Coronary artery (tissue), 2 donors: ENCODE measurements at places on chromosomes 11 and 22.

DNA sequence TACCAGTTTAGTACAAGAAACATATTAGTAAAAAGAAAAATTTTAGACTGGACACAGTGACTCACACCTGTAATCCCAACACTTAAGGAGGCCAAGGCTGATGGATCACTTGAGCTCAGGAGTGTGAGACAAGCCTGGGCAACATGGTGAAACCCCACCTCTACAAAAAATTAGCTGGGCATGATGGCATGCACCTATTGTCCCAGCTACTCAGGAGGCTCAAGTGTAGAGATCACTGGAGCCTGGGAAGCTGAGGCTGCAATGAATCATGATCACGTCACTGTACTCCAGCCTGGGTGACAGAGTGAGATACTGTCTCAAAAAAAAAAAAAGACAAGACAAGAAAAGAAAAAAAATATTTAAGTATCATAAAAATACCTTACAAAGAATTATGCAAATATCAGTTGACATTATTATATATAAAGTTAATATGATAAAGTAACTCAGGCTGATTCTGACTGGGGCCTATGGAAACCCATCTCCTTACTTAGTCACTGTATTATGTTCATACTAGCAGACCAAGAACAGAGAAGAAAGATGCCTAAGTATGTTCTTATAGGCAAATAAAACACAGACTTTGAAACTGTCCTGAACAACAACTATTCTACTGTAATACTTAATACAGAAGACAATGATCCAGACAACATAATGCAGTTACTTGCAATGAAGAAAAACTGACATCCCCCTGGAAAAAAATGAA is 27.3 kb downstream of the FAM168A start:
- no peak for DNase-seq

DNA sequence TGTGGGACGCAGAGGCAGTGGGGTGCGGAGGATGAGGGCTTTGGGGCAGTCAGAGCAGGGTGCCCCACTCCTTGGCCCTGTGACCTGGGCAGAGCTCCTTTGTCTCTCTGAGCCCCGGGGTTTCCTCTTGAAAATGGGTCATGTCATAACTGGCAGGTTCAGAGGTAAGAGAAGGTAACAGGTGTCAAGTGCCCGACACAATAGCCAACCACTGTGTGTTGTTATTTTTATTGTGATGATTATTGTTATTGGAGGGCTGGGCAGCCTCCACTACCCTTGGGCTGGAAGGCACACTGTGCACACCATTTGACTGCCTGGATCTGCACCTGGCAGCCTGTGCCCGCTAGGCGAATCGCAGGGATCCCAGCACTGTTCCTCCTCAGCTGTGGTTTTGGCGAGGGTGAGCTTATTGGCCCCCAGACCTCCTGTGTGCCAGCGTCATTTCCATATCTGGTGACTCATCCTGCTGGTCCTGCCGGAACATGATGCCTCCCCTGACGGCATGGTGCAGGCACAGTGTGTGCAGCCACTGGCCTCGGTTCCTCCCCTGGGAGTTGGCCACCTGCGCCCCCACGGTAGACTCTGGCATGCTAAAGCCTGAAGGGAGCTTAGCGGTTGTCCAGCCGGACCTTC is 15.4 kb upstream of the SOX10 start:
- no peak for DNase-seq

- DNase-seq, result peak; percentile 83
Observed at GRCh38 chr11:72684236-72684912, 10.2 kb upstream of the PDE2A start.

DNA sequence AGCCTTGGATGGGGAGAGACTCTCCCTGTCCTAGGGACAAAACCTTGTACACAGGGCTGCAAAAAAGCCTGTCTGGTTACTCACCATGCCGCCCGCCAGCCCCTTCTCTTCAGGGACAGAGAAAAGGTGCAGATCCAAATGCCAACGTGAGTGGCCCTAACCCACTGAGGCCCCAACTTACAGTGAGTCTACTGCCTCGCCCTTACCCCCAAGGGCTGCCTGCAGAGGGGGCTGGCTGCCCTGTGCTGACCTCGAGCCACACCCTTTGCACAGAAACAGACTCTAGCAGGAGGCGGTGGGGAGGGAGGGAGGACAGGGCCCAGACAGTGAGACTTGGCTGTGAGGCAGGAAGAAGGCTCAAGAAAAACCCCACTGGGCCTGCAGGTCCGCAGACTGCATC is 13.6 kb upstream of the CHST1 start:
- no peak for DNase-seq

DNA sequence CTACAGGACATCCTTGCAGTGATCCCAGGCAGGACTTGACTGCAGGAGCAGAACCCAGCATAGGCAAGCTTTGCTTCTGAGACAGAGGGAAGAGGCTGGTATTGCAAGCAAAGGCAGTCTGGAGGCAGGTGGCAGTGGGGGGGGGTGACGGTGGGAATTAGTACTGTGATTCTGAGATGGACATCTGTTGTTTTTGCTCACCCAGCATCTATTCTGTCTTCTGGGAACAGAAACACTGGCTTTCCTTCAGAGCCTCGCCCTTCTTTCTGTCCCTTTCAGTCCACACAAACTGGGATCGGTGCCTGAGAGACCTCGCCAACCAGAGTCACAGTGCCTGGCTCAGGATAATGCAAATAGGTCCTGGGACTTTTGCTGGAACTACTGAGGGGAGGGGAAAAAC is 31.2 kb upstream of the RASL10A start:
- DNase-seq, result no peak

- no peak for DNase-seq
Observed at GRCh38 chr22:49726022-49726681, 101.5 kb downstream of the BRD1 start.

DNA sequence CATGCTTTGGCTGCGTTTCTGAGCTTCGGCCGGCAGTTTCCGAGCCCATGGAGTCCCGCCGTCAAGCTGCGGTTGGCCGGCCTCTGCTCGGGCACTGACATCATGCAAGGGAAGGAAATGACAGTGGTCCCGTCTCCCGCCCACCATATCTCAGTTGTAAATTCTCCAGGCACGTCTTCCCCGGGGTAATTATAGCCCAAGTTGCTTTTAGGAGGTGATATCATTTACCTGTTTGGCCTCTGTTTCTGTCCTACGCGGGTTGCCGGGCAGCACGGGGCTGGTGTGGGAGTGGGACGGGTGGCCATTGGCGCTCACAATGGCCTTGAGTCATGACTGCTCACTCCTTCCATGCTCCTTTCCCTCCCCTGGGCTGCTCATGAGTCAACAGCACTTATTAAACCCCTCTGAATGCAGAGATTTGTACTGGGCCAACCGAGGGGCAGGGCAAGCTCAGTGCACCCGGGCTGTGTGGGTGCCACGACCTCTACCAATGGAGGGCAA is 4.2 kb upstream of the ANO1 start:
- DNase-seq, result peak; percentile 62

DNA sequence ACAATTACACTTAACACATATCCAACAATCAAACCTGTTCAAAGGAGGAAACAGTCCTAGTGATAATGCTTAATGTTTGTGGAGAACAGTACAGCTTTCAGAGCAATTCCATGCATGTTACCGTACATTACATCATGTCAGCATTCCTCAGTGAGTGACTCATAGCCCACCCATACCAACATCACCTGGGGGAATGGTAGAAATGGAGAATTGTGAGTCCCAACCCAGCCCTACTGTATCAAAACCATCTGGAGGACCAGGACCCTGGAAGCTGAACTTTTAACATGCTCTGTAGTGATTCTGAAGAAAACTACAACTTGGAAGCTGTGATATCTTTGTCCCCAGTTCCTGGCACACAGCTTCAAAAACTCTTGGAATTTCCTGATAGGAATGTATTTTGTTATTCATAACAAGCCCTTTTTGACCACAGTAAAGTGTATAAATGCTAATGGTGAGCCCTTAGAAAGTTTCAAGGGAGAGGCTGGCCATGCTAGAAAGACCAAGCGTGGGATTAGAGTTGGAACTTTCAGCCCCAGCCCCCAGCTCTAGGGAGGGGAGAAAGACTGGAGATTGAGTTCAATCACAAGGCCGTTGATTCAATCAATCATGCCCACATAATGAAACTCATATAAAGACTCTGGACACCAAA is 301.1 kb downstream of the BUD13 start:
- DNase-seq, result no peak

GRCh38 chr11:86558841-86559240 is 113.6 kb downstream of the ME3 start:
- DNase-seq, result no peak

- DNase-seq, result peak; percentile 56
Observed at GRCh38 chr11:61082931-61083531, 19.3 kb upstream of the CD5 start.

- no peak for DNase-seq
Observed at GRCh38 chr11:80074837-80075236, 634.0 kb upstream of the TENM4 start.

DNA sequence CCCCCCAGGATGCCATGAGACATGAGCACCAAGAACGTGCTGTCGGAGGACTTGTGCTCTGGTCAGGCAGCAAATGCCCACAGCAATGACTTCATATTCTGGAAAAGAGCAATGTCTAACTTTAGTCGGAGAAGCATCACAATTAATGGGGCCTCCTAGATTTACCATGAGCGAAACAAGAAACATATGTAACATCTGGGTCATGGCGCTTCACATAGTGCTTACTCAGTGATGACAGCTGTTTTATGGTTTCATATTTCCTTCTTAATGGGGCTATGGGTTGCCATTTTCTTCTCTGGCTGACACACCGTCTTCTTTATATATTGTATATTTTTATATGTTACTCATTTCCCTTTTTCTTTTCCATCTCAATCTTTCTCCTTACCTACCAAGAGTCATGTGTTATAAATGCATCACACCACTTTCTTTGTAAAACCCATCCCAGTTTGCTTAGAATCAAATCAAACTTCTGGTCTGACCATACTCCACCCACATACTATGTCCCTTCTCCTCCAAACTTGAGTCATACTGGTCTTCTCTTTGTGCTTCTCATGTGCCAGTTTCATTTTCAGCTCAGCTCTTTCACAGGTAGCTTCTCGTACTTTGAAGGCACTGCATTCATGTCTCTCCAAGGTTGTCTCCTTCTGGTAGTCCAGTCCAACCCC is 9.4 kb upstream of the CASP12 start:
- DNase-seq, result no peak

DNA sequence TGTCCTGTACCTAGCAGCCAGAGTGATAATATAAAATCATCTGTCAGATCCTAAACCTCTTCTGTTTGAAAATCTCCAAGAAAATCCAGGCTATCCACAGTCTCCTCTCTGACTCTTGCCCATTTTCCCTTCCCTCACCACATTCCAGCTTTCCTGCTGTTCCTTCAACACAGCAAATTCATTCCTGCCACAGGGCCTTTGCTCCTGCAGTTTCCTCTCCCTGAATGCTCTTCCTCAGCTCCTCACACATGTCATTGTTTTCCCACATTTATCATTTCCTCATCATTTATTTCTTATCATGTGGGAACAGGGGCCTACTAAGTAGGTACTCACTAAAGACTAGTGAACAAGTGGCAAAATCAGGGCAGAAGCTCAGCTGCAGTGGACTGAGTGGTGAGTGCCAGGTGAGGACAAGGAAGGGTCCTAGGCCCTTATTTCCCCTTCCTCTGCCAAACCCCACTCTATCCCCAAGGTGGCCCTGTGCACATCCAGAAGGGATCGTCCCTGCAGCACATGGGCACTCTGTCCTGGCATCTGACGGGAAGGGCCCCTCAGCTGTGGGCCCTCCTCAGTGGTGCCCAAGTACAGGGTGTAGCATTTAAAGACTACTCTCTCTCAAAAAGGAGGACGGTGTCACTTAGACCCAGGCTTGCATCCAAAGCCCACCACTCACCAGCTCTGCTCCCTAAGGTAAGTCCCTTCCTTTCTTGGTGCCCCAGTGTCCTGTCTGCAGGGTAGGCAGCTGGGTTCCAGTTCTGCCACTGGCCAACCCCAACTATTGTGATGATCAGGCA is 2.0 kb downstream of the LRRC32 start:
- peak; percentile 70 for DNase-seq

- no peak for DNase-seq
Observed at GRCh38 chr22:41876275-41876674, 38.6 kb downstream of the SHISA8 start.

DNA sequence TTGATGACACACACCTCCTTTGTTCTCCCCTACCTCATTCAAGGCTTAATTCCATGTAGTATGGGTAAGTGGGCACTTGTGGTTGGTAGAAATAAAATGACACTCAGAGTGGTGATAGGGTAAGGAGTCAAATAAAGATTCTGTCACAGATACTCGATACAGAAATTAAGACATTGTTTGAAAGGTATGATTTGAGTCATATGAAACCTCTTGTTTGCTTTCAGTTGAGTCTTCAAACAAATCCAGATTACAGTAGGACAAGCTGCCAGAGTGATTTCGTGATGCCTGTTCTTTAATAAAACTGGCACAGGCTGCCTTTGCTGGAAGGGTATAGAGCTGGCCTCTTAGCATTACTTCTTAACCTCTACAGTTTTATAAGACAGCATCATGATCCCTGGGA is 182.4 kb downstream of the SPON1 start:
- no peak for DNase-seq

DNA sequence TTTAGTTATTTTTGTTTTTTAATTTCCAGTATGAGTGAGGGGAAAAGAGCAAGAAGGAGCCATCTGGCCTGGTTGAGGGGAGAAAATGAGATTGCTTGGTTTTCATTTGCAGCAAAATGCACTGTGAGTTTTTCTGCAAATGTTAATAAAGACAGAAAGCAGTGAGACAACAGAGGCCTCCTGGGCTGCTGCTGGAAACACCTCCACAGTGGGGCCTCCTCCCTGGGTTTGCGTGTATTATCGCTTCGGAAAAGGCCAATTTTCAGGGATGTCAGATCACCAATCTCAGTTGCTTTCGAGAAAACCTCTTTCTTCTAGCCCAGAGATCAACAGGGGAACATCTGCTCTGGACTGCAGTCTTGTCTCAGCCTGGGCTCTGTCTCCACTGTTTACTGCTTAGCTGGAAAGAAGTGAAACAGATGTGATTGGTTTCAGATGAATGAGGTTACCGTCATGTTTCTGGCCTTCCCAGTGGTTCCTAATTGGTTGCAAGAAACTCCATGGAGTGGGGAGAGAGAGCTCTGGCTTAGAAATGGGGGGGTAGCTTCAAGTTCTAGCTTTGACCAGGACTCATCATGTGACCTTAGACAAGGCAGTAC is 17.3 kb downstream of the TSPAN18 start:
- DNase-seq, result no peak

DNA sequence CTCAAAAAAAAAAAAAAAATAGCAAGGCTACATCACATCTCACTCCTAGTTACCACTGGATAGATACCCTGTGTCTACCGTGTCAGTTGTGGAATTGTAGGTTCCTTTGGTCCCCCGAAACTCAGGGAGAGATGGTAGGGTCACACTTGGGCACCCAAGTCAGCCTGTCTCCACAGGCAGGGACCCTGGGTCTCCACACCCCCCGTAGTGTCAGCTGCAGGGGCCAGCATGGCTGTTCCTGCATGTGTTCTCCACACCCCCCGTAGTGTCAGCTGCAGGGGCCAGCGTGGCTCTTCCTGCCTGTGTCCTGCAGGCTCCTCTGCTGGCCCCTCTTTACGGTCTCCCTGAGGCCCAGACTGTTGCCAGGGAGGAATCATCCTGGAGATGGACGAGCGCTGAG is 282.1 kb downstream of the BRD1 start:
- DNase-seq, result no peak
